ENCODE measurements at places on chromosomes 4 and X.

DNA sequence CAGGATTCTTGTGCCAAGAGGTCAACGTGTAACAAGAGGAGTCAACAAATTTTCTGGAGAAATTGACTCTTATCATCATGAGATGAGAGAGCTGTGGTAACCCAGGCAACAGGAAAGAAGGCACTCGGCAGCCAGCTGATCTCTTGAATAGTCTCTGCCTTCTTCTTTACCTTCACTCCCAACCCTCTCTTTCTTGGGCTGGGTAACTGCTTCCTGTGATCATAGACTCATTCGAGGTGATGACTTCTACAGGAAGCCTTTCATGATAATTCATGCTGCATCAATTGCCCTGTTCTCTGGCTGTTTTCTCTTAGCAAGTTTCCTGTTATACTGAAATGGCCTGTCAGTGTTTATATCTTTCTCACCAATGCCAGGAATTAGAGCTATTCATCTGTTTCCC, 70.8 kb upstream of the FSTL5 start:
- no peak for DNase-seq

GRCh38 chr4:72077346-72077745, 45.5 kb downstream of the NPFFR2 start:
- no peak for DNase-seq

- no peak for DNase-seq
These were observed 615.2 kb downstream of the TRIML1 start for GRCh38 chr4:188754372-188755002.

- no peak for DNase-seq
These were observed 1709.5 kb upstream of the AGA start for GRCh38 chr4:179151770-179152169.

GRCh38 chr4:186725469-186726425, 2.1 kb upstream of the FAT1 start:
- DNase-seq = peak; percentile 83

- DNase-seq = no peak
These were observed 125.5 kb upstream of the MAP3K15 start for GRCh38 chrX:19640693-19641374.

DNA sequence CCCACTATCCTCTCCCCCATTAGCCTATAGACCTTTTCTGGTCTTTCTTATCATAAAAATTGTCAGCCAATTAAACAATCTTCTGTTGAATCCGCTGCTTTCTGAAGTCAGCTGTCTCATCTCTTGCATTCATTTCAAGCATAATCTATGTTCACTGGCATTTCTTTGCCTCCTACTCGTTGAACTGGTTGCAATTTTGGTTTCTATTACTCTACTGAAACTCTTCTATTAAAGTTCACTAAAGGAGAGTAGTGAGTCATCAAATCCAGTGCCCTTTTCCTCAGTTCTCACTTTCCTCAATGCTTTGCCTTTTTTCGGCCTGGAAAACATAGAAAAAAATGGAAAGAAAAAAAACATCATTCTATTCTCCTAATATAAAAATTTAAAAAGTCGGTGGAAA, 23.9 kb upstream of the CXCL13 start:
- DNase-seq = no peak

- DNase-seq = no peak
These were observed 41.8 kb downstream of the INTS12 start for GRCh38 chr4:105666693-105667092.

GRCh38 chrX:3218442-3218841, 128.0 kb downstream of the MXRA5 start:
- no peak for DNase-seq

DNA sequence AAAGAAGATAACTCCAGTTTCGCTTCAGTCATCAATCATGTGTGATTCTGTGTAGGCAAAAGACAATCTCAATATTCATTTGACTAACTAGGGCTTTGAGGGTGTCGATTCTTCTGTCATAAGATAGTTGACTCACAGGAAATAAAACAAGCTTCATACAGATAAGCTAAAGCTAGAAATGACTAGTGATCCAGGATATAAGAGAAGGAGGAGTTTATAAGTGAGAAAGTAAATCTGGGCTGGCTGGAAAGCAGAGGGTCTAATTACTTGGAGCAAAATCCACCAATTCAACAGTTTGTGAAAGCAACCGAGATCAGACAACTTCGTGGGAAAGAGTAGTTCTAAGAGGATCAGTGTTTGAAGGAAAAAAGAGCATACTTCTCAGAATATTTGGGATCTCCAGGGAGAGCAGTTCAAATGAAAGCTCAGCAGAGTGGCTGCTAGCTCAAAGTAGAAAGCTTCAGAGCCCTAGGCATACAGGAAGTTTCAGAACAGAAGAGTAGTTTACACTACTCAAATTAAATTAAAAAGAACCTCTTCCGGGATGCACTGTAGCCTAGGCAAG, 429.3 kb downstream of the INPP4B start:
- DNase-seq = no peak

DNA sequence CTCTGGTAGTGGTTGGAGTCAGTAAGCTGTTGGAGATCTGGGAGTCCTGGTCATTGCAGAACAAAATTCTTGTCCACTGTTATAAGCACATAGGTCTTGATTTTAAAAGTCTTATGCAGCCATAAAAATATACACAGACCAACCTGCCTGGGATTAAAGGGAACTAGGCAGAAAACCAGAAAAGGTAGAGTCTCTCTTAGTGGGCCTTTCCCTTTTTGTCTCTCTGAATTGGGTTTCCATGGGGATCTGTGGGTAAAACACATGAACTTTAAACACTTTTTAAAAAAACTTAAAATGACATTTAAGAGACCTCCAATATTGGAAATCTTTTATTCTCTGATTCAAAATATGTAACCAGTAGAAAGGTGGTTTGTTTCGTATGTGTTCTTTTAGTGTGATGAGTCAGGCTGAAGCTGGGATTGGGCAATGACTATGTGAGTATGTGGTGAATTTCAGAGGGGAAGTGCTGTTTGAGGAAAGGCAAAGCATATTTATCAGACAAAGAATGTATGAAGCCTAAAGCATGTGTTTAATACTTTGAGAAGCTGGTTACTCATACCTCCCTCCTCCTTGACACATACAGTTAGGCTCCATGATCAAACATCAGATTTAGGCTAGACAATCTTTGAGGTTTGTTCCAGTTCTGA, 29.6 kb downstream of the SLC16A2 start:
- peak; percentile 26 for DNase-seq

DNA sequence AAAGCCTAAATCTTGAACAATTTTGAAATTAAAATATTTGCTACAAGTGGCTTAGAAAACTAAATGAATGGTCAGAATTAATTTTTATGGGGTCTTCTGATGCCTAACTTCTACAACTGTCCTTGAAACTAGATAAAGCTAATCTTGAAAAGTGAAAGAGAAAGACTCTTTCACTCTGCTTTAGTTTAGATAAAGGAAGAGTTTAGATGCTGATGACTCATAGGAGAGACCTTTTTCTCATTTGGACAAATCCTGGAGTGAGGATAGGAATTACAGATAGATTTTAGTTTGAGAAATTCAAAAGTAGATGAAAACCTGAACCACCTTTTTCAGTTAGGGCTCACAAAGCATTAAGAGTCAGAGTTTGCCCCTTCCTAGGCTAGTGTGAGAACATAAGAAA, 342.3 kb upstream of the GRID2 start:
- DNase-seq = no peak

GRCh38 chr4:133513901-133514300, 364.8 kb downstream of the PCDH10 start:
- no peak for DNase-seq

DNA sequence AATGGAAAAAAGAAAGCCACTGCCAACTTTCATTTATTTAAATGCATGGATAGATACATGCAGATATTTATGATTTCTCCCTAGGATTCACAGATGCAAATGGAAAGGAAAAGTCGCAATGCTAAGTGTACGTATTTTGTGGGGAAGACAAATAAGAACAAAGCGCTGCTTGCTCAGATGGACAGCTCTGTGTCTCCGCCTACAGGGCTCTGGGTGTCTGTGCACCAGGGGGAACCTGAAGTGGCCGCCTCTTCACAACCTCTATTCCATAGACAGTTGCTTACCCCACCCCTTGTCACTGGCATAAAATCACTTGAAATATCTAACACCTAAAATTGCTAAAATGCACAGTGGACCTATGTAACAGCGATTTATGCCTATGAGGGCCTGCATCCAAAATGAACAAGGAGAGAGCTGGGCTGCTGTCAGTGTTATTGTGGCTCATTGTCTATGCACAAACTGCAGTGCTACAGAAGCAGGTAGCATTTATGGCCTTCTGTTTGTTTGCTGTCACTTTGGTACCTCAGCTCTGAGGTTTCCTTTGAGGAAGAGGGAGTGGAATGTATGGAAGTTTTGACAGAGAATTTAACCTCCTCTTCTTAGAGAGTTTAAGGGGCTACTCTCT, 58.6 kb upstream of the PAGE1 start:
- no peak for DNase-seq

DNA sequence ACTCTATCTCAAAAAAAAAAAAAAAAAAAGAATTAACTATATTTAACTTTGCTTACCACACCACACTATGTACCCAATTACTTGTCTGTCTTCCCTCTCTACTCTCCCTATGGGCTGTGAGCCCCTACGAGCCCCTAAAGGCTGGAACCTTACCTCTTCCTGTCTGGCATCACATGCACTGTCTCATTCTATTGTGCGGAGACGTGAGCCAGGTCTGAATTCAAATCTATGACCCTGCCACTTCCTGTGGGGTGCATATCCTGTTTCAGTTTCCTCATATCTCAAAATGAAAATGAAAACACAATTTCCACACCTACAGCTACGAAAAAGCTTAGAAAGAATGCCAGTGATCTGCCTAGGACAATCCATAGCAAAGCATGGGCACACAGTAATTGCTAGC, 42.9 kb upstream of the HS3ST1 start:
- DNase-seq = no peak

DNA sequence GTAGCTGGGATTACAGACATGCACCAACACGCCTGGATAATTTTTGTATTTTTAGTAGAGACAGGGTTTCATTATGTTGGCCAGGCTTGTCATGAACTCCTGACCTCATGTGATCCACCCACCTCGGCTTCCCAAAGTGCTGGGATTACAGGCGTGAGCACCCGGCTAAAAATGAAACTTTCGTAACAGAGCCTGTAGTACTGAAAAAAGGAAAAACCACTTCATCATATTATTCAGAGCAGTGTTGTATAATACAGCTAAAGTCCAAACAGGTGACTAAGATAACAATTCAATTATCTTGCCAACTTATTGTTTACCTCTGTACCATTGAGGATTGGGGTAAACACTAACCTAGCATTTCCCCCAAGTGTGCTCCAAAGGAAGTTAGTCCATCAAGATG, 43.9 kb upstream of the HPRT1 start:
- no peak for DNase-seq

DNA sequence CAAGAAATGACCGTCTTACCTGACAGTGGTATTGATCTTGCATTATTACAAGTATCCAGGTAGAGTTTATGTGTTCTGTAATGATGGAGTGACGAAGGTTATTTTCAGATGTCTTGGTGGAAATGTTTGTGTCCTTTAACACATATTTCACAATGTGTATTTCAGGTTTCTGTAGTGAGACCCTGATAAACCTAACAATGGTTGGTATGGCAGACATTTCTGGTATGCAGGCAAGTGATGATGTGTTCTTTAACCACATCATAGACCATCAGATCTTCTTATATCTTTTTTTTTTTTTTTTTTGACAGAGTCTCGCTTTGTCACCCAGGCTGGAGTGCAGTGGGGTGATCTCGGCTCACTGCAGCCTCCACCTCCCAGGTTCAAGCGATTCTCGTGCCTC, 14.6 kb upstream of the ATXN3L start:
- DNase-seq = no peak
